Regular cardiac myocyte (primary cell): ENCODE measurements at places on chromosomes 5 and 9. TPM values are rescaled to one million over a fixed set of nuclear protein-coding genes. Genes with fewer than 3 reads are reported as not detected.

The ROR2 gene
- 0.38 and 3.9 TPM in 2 replicates for total RNA-seq

The ITGA2 gene
- total RNA-seq = 71.9 and 121 TPM in 2 replicates

The GPR21 gene
- total RNA-seq = 0.38 and 1.1 TPM in 2 replicates

The RASEF gene
- under 0.01 and 0.28 TPM in 2 replicates for total RNA-seq

The ZNF879 gene
- 4.8 and 5.6 TPM in 2 replicates for total RNA-seq

The FAM221B gene
- total RNA-seq = not detected in 2 replicates

The DEPDC1B gene
- total RNA-seq = 1.1 and 13.6 TPM in 2 replicates

The UGT3A1 gene
- not detected in 2 replicates for total RNA-seq

The QSOX2 gene
- 11.0 and 19.2 TPM in 2 replicates for total RNA-seq

The SMIM33 gene
- under 0.01 TPM in 1 of 2 replicates, not detected in the other for total RNA-seq

The SCAMP1 gene
- 69.2 and 124 TPM in 2 replicates for total RNA-seq

The CERCAM gene
- total RNA-seq = 61.5 and 181 TPM in 2 replicates

The IL3 gene
- not detected in 2 replicates for total RNA-seq

The SH3PXD2B gene
- 11.9 and 12.4 TPM in 2 replicates for total RNA-seq

The C9orf85 gene
- 9.8 and 17.2 TPM in 2 replicates for total RNA-seq

The CCDC187 gene
- under 0.01 TPM in 2 replicates for total RNA-seq

The ECSCR gene
- 3.4 and 9.2 TPM in 2 replicates for total RNA-seq

The CRHBP gene
- total RNA-seq = 9.2 and 200 TPM in 2 replicates

The MYORG gene
- 1.4 and 1.5 TPM in 2 replicates for total RNA-seq

The SAXO1 gene
- under 0.01 TPM in 1 of 2 replicates, not detected in the other for total RNA-seq

The RIC1 gene
- 31.4 and 47.9 TPM in 2 replicates for total RNA-seq

The CD14 gene
- total RNA-seq = 3.3 and 25.1 TPM in 2 replicates

The PTGS1 gene
- total RNA-seq = 47.2 and 71.3 TPM in 2 replicates

The PRDM9 gene
- total RNA-seq = not detected in 2 replicates

The LCP2 gene
- not detected in 2 replicates for total RNA-seq

The SLC34A1 gene
- total RNA-seq = not detected in 2 replicates

The TGFBI gene
- 601 and 2,751 TPM in 2 replicates for total RNA-seq

The GCNT1 gene
- 17.8 and 26.8 TPM in 2 replicates for total RNA-seq

The C9orf72 gene
- 4.6 and 9.6 TPM in 2 replicates for total RNA-seq

The SHISAL2B gene
- not detected in 2 replicates for total RNA-seq

The ECM2 gene
- 2.7 and 22.6 TPM in 2 replicates for total RNA-seq

The DPM2 gene
- total RNA-seq = 7.9 and 10.0 TPM in 2 replicates

The GAPT gene
- total RNA-seq = not detected in 2 replicates

The ZBTB6 gene
- total RNA-seq = 15.0 and 15.2 TPM in 2 replicates

The INSYN2B gene
- total RNA-seq = 24.0 and 39.7 TPM in 2 replicates

The TMEFF1 gene
- total RNA-seq = 1.5 and 3.7 TPM in 2 replicates
